ENCODE measurements at places on chromosomes 11 and 22.

- DNase-seq, result no peak
Measured at GRCh38 chr11:130636722-130637464, 188.4 kb downstream of the ADAMTS15 start.

GRCh38 chr11:32081129-32081641 is 9.7 kb upstream of the RCN1 start:
- DNase-seq, result peak; percentile 23

- no peak for DNase-seq
Measured at GRCh38 chr11:45934580-45935318, 12.3 kb downstream of the LARGE2 start.

GRCh38 chr11:35337136-35337913 is 82.0 kb downstream of the SLC1A2 start:
- no peak for DNase-seq

- DNase-seq, result no peak
Measured at GRCh38 chr11:113172382-113172951, 141.9 kb upstream of the TTC12 start.

DNA sequence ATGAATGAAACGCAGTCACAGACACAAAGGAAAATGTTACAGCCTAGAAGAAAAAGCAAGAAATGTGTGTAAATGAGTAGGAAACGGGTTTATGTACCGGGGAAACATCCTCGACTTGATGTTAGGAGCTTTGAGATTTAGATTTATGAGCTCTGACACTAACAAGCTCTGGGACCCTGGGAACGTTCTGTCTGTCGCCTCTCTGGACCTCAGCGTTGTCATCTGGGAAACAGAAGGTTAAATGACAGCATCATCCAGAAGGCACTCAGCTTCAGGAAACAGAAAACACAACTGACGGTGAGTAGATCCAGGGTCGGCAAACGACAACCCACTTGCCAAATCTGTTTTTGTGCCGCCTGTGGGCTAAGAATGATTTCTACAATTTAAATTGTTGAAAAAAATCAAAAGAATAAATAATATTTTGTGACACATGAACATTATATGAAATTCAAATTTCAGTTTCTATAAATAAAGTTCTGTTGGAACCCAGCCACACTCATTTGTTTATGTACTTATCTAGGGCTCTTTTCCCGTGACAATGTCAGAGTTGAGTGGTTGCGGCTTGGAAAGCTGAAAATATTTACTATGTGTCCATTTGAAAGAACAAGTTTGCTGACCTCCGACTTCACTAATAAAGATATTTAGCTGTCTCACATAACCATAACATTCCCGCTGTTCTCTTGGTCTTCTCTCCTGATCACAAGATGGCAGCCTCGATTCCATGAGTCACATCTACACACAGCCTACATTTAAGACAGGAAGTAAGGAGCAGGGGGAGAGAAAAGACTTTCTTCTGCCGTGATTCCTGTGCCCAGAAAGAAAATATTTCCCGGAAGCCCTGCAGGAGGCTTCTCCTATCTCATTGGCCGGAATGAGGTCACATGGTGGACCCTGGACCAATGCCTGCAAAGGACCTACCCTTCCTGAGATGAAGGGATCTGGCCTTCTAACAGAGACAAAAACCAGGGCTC is 47.1 kb upstream of the SYT13 start:
- DNase-seq, result peak; percentile 36

- DNase-seq, result no peak
Measured at GRCh38 chr11:35111161-35112055, 27.6 kb upstream of the CD44 start.

GRCh38 chr22:43110444-43110926 is at the start of gene BIK:
Gene BIK, plus strand, starts transcription at chr22:43110750. Its CDS starts 13,273 bp downstream, at chr22:43124023.
- peak; percentile 73 for DNase-seq

- no peak for DNase-seq
Measured at GRCh38 chr22:20937031-20937793, 20.0 kb downstream of the CRKL start.

- DNase-seq, result no peak
Measured at GRCh38 chr11:58923300-58923788, 15.9 kb upstream of the GLYATL1 start.

DNA sequence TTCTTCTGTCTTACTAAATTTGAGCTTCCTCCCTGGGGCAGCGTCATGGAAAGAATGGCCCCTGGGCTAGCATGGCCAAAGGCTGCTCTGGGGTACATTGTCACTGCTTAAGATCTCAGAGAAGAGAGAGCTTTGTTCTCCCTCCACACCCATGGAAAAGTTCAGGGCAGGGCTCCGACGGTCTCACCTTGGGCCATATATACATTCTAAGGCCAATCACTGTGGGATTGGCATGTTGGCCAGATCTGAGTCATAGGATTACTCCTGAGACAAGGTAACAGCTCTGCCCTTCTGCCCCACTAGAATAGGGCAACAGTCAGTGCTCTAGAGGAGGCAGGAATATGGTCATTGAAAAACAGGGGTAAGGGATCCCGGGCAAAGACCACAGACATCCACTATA is 56.2 kb downstream of the BUD13 start:
- DNase-seq, result no peak

- DNase-seq, result no peak
Measured at GRCh38 chr22:23230348-23231068, 50.2 kb downstream of the BCR start.

- DNase-seq, result no peak
Measured at GRCh38 chr22:20663137-20663828, 110.6 kb upstream of the SERPIND1 start.

- DNase-seq, result no peak
Measured at GRCh38 chr11:64585150-64585549, 5.9 kb upstream of the SLC22A12 start.

DNA sequence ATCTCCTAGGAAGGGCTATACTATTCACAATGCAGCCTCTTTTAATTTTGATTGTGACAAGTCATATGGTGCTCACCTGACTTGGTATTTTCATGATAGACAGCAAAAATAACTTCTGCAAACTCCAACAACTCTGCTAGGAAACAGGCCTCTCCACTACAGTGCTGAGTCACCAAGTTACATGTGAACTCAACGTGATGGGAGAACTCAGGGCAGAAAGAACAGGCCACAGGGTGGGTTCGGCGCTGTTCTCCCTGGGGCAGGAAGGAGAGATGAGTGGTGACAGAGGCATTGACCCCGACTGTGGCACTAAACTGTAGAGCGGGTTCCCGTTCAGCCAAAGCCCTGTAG is 76.6 kb upstream of the UCP3 start:
- no peak for DNase-seq

- DNase-seq, result peak; percentile 35
Measured at GRCh38 chr11:106012744-106013143, 9.3 kb downstream of the MSANTD4 start.

Data from heart left ventricle (tissue), 16 donors.